ENCODE measurements at places on chromosomes 5 and 9. TPM values are rescaled to one million over a fixed set of nuclear protein-coding genes. Genes with fewer than 3 reads are reported as not detected.

DNA sequence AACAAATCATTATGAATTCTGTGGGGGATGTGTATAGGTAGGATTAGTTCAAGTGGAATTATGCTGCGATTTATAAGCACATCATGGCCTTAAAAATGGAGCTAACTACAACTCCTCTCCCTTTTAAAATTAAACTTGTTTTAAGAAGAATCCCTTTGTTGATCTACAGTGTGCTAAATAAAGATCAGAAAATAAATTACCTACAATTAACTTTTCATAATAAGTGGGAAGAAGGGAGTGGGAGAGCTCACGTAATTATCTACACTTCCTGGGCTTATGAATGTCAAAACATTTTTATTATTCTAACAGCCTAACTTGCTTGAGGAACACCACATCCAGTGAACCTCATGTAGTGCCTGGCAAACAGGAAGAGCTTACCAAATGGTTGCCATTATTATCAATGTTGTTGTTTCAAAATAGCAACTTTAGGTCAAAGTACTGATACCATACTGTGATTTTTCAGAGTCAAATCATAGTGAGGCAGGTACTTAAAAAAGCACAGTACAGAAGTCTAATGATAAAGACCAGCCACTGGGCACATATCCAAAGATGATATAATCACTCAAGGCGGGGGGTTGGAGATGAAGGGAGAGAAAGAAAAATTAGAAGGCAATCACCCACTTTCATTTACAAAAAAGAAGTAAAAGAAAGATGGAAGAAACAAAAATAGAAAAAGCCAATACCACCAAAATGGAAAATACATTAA lies 174.0 kb downstream of the RAPGEF6 start:
- no peak for DNase-seq

DNA sequence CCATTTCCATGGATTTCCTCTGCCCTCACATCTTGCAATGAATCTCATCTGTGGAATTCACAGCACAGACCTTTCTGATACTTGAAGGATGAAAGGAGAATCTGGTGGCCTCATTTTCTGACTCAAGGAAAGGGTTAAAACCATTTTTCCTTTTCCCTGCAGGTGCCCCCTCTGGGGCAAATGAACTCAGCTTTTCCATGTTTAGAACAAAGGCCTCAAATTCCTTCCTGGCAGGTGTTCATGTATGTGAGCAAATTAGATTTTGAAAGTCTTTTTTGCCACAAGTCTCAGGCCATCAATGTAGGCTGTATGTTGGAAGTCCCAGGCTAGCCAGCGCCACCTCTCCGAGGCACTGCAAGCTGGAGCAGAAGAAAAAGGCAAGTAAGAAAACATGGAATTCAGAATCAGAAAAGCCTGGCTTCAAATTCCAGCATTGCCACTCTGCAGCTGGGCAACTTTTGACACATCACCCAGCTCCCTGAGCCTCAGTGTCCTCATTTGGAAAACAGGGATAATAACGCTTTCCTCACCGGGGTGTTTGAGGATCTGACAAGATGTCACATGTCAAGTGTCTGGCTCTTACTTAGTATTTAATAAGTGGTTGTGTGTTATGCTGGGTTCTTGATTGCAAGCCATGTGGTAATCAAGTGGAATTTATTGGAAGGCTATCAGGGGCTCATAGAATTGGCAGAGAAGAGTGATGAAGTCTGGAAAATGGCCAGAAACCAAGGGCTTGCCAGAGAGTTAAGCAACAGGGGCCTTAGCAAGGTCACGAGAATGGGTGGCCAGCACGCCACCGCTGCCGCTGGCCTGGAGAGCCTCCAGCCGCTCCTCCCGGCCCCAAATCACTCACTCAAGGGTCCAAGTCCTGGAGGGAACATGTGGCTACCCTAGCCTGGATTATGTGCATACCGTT lies 48.4 kb upstream of the SMIM23 start:
- peak; percentile 9 for DNase-seq

GRCh38 chr9:133378408-133378962 lies 2.3 kb downstream of the STKLD1 start:
- no peak for DNase-seq

The ZFP2 gene
- polyA plus RNA-seq: 8.3 TPM

- DNase-seq: no peak
Measured at GRCh38 chr5:119168401-119168800, 97.5 kb downstream of the DMXL1 start.

The DMRT3 gene
- 1.2 TPM for polyA plus RNA-seq

The SLC28A3 gene
- polyA plus RNA-seq: not detected

- no peak for DNase-seq
Measured at GRCh38 chr9:31135567-31135966, 1248.9 kb upstream of the ACO1 start.

Measured in renal pelvis (tissue), 12 donors.